Esophagus muscularis mucosa (tissue), 4 donors: ENCODE measurements at places on chromosomes 2 and 18. TPM values are rescaled to one million over a fixed set of nuclear protein-coding genes. Genes with fewer than 3 reads are reported as not detected.

TFPI gene
- total RNA-seq = 57.3 TPM

CCDC141 gene
- total RNA-seq = 2.7 TPM

NOSTRIN gene
- total RNA-seq = 10.9 TPM

FMNL2 gene
- total RNA-seq = 28.0 TPM

RESP18 gene
- total RNA-seq = not detected

TSPYL6 gene
- not detected for total RNA-seq

PKDCC gene
- total RNA-seq = 102 TPM

RAMP1 gene
- total RNA-seq = 233 TPM

FAM124B gene
- total RNA-seq = 6.2 TPM

HMSD gene
- not detected for total RNA-seq

IL36A gene
- total RNA-seq = not detected

MC4R gene
- total RNA-seq = 2.5 TPM

ZFAND2B gene
- total RNA-seq = 27.0 TPM

HOXD8 gene
- 4.6 TPM for total RNA-seq

RTP5 gene
- not detected for total RNA-seq

ALPG gene
- total RNA-seq = not detected

C2orf72 gene
- 0.17 TPM for total RNA-seq

TIMM21 gene
- 39.7 TPM for total RNA-seq

NAT8 gene
- not detected for total RNA-seq

DNAH7 gene
- total RNA-seq = 0.39 TPM

GPR39 gene
- 1.3 TPM for total RNA-seq

IL1B gene
- total RNA-seq = 2.7 TPM

MROH2A gene
- not detected for total RNA-seq

DNAJB2 gene
- 66.0 TPM for total RNA-seq

ZSWIM2 gene
- total RNA-seq = not detected

HOXD13 gene
- total RNA-seq = not detected

POTEJ gene
- not detected for total RNA-seq

PDE11A gene
- total RNA-seq = 0.58 TPM

INHA gene
- total RNA-seq = not detected

NEU2 gene
- total RNA-seq = not detected

SPAG16 gene
- 33.4 TPM for total RNA-seq

TUBB8B gene
- total RNA-seq = not detected

CPO gene
- 0.63 TPM for total RNA-seq

SPATA3 gene
- total RNA-seq = not detected

DUSP19 gene
- total RNA-seq = 5.4 TPM

MREG gene
- total RNA-seq = 0.40 TPM

NTSR2 gene
- total RNA-seq = not detected

GKN2 gene
- not detected for total RNA-seq

DES gene
- total RNA-seq = 19,781 TPM

LIMS3 gene
- 1.9 TPM for total RNA-seq

SLC11A1 gene
- 9.3 TPM for total RNA-seq

SCYGR7 gene
- total RNA-seq = not detected

NOL4 gene
- total RNA-seq = not detected

ARHGAP15 gene
- 13.3 TPM for total RNA-seq

CRYBA2 gene
- total RNA-seq = not detected
